ENCODE measurements at places on chromosomes 1 and 21.

- DNase-seq: no peak
Observed at GRCh38 chr1:58318157-58319005, 228.1 kb downstream of the OMA1 start.

GRCh38 chr1:32877211-32878110 is 6.7 kb upstream of the FNDC5 start:
- no peak for DNase-seq

DNA sequence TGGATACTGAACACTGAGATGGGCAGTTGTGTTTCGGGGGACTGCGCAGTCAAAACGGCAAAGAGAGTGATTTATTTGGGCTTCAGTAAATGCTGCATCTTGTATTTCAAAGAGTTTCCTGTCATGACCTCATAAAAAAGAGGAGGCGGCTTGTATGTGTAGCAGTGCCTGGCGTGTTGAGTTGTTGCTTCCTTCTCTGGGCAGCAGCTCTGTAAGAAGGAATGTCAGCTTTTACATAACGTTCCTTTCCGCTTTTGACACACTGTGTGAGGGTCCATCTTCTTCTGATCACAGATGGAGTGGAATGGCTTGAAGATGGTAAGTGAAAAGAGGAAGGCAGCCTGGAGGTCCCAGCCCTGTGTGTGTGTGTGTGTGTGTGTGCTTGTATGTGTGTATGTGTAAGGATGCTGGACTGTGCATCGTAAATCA is 941 bp downstream of the ELAVL4 start:
- no peak for DNase-seq

- DNase-seq: no peak
Observed at GRCh38 chr1:27666791-27667254, 5.2 kb downstream of the IFI6 start.

DNA sequence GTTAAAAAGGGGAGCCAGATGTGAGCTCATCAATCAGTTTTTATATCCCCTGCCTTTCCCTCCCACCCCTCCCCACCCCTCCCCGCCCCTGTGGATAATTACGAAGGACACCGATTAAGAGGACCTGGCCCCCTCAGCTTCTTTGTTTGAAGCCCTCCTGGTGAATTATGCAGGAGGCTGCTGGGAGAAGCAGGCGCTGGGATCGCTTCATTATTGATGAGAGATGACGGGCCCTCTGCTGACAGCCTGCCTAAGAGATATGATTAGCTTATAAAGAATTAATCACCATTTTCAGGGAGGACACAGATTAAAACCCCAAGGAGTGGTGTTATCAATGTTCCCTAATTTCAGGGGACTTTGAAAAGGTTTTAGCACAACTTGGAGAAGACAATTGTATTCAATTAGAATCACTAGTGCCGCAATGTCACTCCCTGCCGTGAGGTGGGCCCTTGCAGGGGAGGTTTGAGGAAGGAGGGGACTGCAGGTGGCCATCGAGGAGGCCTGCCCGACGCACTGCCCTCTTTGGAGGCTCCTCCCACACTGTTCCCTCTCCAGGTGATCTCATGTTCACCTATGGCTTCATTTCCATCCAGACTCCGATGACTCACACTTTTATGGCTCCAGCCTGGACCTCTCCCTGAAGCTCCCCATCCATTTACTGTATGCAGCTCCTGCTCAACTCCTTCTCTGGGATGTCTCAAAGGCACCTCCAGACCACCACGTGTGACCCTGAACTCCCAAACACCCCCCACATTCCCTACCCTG is 67.0 kb upstream of the KLHDC7A start:
- DNase-seq: no peak

DNA sequence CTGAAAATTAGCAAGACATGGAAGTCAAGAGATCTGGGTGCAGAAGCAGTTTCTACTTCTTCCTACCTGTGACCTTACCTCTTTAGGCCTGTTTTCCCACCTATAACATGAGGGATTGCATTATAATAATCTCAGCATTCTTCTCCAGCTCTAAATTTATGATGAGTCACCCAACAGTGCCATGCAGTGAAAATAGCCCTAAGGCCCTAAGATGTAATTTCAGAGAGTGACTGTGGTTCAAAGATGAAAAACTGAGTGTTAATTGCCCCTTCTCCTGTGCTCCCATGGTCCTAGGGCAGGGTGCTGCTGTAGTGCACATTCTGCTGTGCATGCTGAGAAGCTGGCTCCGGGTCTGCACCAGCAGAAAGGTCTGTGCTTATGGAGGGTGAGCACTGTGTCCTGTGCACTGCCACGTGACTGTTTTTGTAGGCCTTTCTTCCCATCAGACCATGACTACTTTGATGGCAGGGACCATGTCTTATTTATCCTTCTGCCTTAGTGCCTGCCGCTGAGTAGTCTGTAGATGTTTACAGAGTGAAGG is 29.7 kb downstream of the JUN start:
- DNase-seq: no peak

DNA sequence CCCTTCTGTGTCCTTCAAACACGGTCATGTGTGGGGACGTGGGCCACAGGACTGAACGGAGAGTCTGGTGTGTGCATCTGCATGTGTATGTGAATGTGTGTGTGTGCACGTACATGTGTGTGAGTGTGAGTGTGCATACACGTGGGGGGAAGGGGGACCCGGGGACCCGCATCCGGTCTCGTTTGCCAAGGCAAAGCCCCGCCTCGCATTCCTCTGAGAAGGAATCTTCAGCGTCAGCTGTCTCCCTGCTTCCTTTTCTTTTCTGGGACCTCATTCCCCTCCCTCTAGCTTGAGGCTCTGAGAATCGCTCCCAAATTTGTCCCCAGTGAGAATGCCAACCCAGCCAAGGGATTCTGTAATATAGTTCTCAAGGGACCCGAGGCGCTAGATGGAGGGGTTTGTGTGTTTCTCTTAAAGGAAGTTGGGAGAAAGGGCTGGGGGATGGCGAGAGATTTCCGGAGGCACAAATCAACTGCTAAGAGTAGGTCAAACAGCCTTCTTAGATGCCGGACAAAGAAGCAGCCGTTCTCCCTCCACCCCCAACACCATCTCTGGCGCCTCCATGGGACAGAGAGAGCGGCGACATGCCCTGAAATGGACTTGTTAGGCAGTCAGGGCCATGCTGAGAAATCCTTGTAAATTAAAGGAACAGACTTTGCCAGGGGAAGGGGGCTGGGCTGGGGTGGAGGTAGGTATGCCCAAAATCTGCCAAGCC is 6.6 kb downstream of the IFFO2 start:
- no peak for DNase-seq

GRCh38 chr1:173714759-173715537 is at the start of gene KLHL20:
TSS of gene KLHL20 (plus strand) at chr1:173714981. CDS start at chr1:173716044, 1,063 bp downstream.
- DNase-seq: peak; percentile 63

- no peak for DNase-seq
Observed at GRCh38 chr1:184489908-184490307, 103.1 kb downstream of the C1orf21 start.

- no peak for DNase-seq
Observed at GRCh38 chr1:109059026-109059425, 16.8 kb downstream of the TAF13 start.

GRCh38 chr1:161420763-161421455 is 53.2 kb upstream of the CFAP126 start:
- DNase-seq: no peak

DNA sequence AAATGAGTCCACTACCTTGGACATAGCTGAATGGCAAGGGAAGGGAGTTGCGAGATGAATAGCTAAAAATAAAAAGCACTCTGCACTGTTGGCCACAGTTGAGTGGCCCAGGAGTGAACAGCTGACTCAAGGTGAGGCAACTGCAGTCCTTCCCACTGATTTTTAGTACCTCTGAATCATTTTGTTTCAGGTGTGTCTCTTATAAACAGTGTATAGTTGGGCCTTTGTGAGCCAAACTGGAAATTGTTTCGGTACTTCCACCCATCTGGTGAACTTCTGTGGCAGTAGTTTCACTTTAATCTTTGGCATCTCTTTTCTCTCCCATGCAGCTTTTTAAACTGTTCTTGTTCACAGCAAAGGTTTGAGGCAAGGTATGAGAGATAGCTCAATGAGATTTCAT is 122.7 kb downstream of the VAV3 start:
- DNase-seq: no peak

DNA sequence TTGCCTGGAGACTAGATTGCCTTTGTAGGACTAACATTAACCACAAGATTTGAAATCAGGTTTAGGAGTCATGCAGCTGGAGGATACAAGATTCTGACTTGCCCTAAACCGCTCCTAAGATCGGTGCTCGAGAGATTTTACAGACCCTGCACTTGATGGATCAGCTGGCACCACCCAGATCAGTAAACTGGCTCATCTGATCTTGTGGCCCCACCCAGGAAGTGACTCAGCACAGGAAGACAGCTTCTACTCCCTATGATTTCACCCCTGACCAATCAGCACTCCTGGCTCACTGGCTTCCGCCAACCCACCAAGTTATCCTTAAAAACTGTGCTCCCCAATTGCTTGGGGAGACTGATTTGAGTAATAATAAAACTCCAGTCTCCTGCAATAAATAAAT is 876 bp upstream of the CATSPERE start:
- DNase-seq: no peak

GRCh38 chr1:20401405-20402010 is 84.5 kb downstream of the CAMK2N1 start:
- no peak for DNase-seq

GRCh38 chr1:93723733-93724270 is 42.2 kb upstream of the BCAR3 start:
- no peak for DNase-seq

DNA sequence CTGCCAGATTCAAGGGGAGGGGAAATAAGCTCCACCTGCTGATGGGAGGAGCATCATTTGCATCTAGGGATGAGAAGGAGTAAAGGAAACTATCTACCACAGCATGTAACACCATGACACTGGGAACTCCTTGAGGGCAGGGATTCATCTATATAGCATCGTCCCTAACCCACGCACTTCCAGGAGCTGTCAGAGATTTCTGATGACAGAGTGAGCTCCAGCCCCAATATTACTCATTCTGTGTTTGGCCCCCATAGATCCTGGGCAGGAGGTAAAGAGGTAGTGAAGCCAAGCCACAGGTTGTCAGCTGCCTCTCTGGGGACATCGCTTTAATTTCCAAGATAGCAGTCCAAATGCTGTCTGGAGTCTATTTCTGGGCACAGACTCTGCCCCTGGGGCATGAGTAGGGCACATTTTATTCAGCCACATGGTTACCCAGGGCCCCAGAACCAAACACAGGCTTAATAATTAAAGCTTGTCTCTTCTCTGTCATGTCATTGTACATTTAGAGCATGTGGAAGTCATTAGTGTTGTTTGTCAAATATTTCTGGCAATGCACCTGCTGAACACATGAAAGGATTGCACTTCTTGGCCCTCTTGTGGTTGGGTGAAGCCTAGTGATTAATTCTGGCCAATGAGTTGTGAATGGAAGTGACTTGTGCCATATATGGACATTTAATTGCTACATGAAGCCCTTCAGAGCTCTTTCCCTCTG is 105.9 kb upstream of the POU3F1 start:
- no peak for DNase-seq

Data from stimulated activated CD4-positive, alpha-beta T cell treated with anti-CD3 and anti-CD28 coated beads, TNF-alpha, amount 100 ng/mL, for 1 hour (primary cell).